ENCODE measurements at places on chromosomes 12 and 14.

DNA sequence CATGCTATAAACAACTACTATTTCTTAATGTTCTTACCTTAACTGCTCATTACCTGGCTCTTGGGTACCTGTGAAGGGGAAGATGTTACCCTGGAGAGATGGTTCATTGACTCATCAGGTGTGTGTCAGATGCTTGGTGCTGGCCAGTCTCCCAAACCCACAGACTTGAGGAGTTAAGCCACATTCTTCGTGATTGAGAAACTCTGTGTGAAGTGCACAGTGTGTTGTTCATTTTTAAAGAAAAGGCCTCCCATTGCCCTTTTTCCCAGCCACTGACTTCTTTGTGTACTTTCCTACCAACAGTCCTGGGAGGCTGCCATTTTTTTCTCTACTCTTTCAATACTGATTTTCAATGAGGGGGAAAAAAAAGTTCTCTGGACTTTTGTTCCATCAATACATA lies 3.2 kb downstream of the MGST1 start:
- H3K36me3 ChIP-seq: no peaks in the 10 kb centered on the region
- no peaks in the 10 kb centered on the region for H3K4me1 ChIP-seq
- no peak overlapping the region for H3K4me3 ChIP-seq
- H3K27ac ChIP-seq: no peak overlapping the region
- no peak for DNase-seq

DNA sequence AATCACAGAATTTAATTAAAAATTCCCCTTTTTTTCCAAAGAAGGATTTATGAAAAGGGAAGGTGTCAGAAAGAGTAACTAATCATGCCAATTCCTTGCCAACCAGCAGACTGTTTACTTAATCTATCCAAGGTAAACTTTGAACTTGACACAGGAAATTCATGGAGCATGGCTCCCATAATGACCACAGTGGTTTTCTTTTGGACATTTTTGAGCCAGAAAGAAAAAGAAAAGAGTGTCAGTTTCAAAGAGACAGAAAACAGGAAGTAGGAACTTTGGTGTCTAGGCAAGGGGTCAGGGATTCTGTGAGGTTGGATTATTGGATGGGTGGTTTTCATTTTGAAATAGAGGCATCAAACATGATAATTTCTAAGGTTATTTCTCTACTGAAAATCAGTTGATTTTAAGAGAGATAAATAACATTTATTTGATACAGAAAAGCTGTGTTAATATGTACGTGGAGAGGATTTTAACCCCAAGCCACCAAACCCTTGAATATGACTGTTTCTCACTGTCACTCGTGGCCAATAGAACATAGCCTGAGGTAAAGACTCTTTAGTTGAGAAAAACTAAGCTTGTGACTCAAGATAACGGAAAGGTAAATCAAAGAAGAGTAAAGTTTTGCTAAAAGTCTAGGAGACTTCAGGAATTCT lies 196.1 kb downstream of the TTC6 start:
- H3K4me1 ChIP-seq: no peaks in the 10 kb centered on the region
- DNase-seq: no peak
- no peak overlapping the region for H3K27ac ChIP-seq
- H3K27me3 ChIP-seq: no peaks in the 10 kb centered on the region
- H3K4me3 ChIP-seq: no peak overlapping the region

DNA sequence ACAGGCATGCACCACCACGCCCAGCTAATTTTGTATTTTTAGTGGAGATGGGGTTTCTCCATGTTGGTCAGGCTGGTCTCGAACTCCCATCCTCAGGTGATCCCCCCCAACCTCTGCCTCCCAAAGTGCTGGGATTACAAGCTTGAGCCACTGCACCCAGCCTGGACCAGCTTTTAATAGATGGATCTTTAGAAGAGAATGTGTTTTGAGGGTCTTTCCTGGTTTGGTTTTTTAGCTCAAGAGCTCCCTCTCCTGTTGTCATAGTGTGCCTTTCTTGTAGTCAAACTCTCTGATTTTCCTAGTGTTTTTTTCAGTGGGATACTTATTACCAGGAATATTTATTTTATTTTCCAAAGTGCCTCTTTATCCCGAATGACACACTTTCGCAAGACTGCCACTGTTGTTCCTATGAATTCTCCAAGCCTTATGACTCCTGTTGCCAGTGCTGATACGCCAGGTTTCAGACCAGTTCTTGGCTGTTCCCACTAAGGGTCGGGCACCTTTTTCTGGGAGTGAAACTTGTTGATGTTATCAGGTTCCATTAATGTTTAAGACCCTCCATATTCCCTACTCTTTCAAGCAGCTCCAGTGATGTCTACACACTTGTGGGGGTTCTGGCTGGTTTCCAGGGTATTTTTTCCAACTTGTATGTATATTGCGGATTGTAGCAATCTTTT lies 31.5 kb upstream of the LIMA1 start:
- H3K27ac ChIP-seq: no peak overlapping the region
- no peak overlapping the region for H3K4me3 ChIP-seq
- no peak for DNase-seq
- H3K4me1 ChIP-seq: no peaks in the 10 kb centered on the region
- H3K36me3 ChIP-seq: no peaks in the 10 kb centered on the region

- no peak for DNase-seq
- H3K4me3 ChIP-seq: no peak overlapping the region
- H3K27ac ChIP-seq: no peak overlapping the region
- no peaks in the 10 kb centered on the region for H3K36me3 ChIP-seq
- H3K27me3 ChIP-seq: no peaks in the 10 kb centered on the region
Observed at GRCh38 chr14:83196236-83196635, 1662.6 kb upstream of the SEL1L start.

- H3K27me3 ChIP-seq: no peaks in the 10 kb centered on the region
- no peaks in the 10 kb centered on the region for H3K36me3 ChIP-seq
- DNase-seq: no peak
- no peak overlapping the region for H3K4me3 ChIP-seq
Observed at GRCh38 chr12:107351713-107352112, 258.4 kb upstream of the CRY1 start.

GRCh38 chr12:22163594-22163993 lies 117.6 kb downstream of the CMAS start:
- peaks cover 44% of the 10 kb centered on the region for H3K4me1 ChIP-seq
- H3K27me3 ChIP-seq: no peaks in the 10 kb centered on the region
- DNase-seq: no peak
- no peak overlapping the region for H3K27ac ChIP-seq
- H3K36me3 ChIP-seq: no peaks in the 10 kb centered on the region

DNA sequence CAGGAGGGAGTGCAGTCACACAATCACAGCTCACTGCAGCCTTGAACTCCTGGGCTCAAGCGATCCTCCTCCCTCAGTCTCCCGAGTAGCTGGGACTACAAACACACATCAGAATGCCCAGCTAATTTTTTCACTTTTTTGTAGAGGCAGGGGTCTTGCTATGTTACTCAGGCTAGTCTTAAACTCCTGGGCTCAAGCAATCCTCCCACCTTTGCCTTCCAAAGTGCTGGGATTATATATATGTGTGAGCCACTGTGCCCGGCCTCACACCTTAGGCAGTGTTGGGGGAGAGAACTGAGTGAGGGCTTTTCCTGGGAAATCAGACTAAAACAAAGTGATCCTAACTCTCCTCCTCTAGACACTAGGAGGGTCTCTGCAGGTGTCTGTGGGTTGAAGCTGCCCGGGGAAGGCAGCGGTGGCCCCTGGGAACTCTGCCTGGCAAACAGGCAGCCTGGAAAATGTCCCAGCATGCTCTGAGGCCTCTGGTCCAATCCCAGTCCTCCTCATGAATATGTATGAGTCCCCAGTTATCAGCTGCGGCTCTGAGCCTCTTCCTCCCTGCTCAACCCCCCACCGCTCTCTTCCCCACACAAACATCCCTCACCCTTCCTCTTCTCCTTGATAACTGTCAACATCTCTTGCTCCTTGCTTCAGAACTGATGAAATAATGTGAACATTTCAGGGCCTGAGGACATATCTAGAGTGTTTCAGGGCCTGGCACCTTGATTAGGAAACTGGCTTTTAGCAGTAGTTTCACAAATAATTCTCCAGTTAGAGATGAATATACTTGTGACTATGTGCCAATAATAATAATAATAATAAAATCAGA lies 7.9 kb upstream of the NAA25 start:
- H3K27ac ChIP-seq: peak overlapping the region; percentile 65
- H3K4me3 ChIP-seq: no peak overlapping the region
- H3K4me1 ChIP-seq: no peaks in the 10 kb centered on the region
- H3K27me3 ChIP-seq: no peaks in the 10 kb centered on the region

GRCh38 chr14:44620121-44621019 lies 113.3 kb upstream of the FSCB start:
- no peaks in the 10 kb centered on the region for H3K36me3 ChIP-seq
- DNase-seq: no peak
- H3K4me1 ChIP-seq: no peaks in the 10 kb centered on the region
- H3K4me3 ChIP-seq: no peak overlapping the region
- no peaks in the 10 kb centered on the region for H3K27me3 ChIP-seq

DNA sequence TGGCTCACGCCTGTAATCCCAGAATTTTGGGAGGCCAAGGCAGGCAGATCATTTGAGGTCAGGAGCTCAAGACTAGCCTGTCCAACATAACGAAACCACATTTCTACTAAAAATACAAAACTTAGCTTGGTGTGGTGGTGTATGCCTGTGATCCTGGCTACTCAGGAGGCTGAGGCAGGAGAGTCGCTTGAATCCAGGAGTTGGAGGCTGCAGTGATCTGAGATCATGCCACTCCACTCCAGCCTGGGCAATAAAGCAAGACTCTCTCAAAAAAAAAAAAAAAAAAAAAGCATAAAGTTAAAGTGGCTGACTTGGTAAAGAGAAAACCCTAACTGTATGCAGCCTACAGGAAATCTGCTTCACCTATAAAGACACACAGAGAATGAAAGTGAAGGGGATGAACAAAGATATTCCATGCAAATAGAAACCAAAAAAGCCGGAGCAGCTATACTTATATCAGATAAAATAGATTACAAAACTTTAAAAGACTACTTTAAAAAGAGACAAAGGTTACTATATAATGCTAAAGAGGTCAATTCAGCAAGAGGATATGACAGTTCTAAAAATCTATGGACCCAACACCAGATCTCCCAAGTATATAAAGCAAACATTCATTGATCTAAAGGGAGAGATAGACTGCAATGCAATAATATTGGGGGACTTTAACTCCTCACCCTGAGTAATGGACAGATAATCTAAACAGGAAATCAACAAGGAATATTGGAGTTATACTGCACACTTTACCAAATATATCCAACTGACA lies 4.1 kb downstream of the CLEC2B start:
- peak overlapping the region; percentile 52 for H3K4me3 ChIP-seq
- H3K36me3 ChIP-seq: no peaks in the 10 kb centered on the region
- peaks cover 25% of the 10 kb centered on the region for H3K4me1 ChIP-seq
- no peaks in the 10 kb centered on the region for H3K27me3 ChIP-seq
- peak overlapping the region; percentile 64 for H3K27ac ChIP-seq

DNA sequence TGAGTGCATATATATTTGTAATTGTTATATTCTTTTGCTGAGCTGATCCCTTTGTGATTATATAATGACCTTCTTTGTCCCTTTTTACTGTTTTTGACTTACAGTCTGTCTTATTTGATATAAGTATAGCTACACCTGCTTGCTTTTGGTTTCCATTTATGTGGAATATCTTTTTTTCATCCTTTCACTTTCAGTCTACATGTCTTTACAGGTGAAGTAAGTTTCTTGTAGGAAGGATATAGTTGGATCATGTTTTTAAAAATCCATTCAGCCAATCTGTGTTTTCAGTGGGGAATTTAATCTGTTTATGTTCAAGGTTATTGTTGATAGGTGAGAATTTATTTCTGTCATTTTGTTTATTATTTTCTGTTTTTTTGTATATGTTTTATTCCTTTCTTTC lies 12.1 kb downstream of the GZMH start:
- H3K4me1 ChIP-seq: no peaks in the 10 kb centered on the region
- H3K27me3 ChIP-seq: no peaks in the 10 kb centered on the region
- H3K4me3 ChIP-seq: no peak overlapping the region

- no peak overlapping the region for H3K27ac ChIP-seq
- no peak overlapping the region for H3K4me3 ChIP-seq
- no peak for DNase-seq
- no peaks in the 10 kb centered on the region for H3K27me3 ChIP-seq
- no peaks in the 10 kb centered on the region for H3K36me3 ChIP-seq
Observed at GRCh38 chr12:67694306-67694900, 45.9 kb downstream of the DYRK2 start.

DNA sequence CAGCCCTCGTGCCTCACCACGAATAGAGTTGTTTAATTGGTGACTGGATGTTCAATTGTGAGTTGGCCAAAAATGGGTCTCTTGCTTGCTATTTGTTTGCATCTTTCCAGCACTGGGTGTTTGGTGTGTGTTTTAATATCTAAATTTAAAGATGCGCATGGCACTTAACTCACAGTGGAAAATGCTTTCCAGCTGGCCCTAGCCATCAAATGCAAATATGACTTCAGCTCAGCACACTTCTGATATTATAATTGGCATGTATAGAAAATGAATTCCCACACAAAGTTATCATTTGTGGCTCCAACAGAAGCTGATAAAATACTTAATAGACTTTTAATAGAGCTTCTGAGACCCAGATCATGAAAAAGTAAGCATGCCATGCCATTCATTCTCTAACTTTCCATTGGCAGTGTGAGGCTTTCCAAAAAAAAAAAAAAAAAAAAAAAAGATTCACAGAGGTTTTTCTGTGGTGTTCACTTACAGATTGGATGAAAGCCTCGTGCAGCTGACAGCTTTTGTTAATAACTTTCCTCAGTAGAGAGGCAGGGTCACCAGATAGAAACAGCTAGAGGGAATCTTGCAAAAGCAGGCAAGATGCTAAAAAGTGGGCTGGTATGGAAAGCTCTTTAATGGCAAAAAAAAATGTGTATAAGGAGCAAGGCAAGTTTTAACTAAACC lies 425.2 kb downstream of the GALC start:
- H3K4me1 ChIP-seq: no peaks in the 10 kb centered on the region
- no peak for DNase-seq
- no peak overlapping the region for H3K27ac ChIP-seq
- no peaks in the 10 kb centered on the region for H3K36me3 ChIP-seq
- no peak overlapping the region for H3K4me3 ChIP-seq

DNA sequence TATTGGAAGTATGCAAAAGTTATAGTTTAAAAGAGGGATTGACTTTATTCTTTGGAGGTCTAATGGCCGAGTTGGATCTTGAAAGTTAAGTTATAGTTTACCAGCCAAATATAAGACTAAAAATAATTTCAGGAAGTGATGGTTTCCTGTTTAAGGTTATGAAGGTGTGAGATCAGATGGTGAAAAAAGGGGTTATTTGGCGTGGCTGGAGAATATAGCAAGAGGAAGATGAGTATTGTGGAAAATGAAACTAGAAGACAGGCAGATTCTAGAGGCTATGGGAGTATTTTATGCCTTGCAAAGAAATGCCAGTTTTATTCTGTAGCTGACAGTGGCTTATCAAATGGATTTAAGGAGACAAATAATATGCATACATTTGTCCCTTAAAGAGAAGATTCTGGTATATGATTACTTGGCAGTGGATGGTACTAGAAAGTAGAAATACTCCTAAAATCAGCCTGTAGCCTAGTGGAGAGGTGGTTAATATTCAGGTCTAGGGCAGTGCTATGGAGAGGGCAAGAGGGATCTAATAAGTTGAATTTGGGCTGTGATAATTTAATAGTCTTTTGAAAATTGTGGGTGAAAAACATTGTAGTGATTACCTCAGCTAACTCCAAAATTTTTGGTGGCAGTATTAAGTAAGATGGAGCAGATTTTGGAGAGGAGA lies 1091.8 kb upstream of the ATXN7L3B start:
- no peaks in the 10 kb centered on the region for H3K27me3 ChIP-seq
- DNase-seq: no peak
- H3K4me1 ChIP-seq: no peaks in the 10 kb centered on the region

Measured in CD8-positive, alpha-beta memory T cell (primary cell).